ENCODE measurements at places on chromosomes 6 and 20. TPM values are rescaled to one million over a fixed set of nuclear protein-coding genes. Genes with fewer than 3 reads are reported as not detected.

The MBOAT1 gene
- 6.4 TPM for total RNA-seq

The PRR18 gene
- 0.23 TPM for total RNA-seq

GRCh38 chr6:33061987-33062386 is 11.5 kb downstream of the HLA-DPA1 start:
- DNase-seq: peak; percentile 45

DNA sequence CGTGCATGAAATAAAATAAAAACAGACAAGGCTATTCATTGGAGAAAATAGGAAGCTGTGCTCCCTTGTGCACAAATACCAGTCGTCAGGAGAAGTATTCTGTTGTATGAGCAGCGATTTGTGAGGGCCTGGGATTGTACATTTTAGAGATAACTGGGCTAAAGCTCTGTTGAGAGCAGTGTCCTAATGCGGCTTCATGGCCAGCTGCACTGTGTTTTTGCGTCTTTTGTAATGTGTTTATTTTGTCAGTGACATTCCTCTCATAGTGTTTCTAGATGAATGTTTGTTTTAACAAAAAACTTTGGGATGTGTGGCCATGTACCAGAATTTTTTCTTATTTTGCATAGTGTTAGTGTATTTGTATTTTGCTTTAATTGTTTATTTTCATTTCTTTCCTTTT is 14.8 kb downstream of the ERMARD start:
- no peak for DNase-seq

DNA sequence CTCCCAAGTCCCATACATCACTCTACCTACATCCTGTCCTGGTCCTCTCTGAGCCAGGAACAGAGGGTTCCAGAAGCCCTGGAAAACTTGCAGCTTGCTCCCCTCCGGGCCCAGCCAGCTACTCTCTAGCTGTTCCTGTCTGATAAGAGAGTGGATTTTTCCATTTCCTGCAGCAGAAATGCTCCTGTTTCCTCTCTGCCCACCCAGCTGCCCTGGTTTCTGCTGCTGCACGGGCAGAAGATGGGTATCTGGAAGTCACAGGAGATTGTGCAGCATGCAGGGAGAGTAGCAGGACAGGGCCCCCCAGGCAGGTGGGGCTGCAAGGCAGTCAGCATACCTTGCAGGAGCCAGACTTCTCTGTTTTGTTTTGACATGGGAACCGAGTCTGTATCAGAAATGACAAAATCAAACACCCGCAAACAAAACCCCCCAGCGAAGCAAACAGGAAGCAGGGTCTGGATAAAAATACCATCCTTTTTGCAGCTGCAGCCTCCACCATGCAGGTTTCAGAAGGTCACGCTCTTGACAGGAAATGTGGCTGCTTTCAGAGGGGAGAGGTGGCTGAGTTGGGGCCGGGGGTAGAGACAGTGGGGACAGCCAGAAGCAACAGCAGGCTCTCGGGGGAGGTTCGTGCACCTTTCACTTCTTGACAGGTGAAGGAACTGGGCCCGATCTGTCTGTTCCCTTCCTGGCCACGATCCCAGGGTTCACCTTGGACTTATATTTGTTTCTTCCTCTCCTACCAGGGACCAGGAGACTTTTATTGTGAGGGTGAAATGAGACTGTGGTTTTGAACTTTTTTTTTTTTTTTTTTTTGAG is 50.8 kb upstream of the FAM83D start:
- DNase-seq: peak; percentile 84

The CBFA2T2 gene
- total RNA-seq: 10.9 TPM

GRCh38 chr6:2117447-2117846 is 128.0 kb downstream of the GMDS start:
- no peak for DNase-seq

DNA sequence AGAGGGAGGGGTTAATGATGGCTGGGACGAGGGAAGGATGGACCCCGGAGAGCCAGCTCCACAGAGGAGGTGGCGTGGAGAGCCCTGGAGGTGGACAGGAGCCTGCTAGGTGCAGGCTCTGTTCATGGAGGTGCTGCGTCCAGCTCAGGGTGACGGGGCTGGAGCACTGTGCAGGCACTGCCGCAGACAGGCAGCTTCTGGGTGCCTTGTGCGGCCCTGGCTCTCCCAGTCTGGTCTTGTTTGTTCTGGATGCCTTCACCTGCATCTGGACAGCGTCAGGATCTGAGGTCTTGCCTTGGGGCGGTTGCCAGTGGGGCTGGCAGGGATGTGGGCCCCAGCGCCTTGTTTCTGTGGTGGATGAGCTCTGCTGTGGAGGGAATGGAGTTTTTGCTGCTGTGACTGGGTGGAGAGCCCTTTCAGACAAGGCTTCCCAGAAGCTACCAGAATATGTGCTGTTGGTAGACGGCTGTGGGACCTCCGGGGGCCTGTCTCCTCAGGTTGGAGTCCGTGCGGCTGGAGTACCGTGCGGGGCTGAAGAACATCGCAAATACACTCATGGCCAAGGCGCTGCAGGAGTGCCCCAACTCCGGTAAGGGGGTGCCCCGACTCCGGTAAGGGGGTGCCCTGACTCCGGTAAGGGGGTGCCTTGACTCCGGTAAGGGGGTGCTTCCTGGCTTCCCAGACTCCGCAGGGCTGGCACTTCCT is 7.8 kb upstream of the C20orf204 start:
- DNase-seq: no peak

The FBXO9 gene
- total RNA-seq: 40.8 TPM

DNA sequence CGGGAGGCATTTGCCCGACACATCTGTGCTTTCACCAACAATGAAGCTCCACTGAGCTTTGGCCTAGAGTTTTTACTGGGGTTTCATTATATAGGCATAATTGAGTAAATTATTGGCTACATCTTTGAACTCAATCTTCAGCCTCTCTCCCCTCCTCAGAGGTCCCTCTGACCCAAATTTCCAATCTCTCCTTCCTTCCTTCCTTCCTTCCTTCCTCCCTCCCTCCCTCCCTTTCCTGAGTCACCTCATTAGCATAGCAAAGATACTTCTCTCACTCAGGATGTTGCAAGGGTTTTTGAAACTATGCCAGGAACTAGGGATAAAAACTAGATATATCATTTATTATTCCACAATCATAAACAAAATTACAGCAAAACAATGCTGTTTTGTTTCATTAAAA is 238.2 kb upstream of the PRND start:
- no peak for DNase-seq

DNA sequence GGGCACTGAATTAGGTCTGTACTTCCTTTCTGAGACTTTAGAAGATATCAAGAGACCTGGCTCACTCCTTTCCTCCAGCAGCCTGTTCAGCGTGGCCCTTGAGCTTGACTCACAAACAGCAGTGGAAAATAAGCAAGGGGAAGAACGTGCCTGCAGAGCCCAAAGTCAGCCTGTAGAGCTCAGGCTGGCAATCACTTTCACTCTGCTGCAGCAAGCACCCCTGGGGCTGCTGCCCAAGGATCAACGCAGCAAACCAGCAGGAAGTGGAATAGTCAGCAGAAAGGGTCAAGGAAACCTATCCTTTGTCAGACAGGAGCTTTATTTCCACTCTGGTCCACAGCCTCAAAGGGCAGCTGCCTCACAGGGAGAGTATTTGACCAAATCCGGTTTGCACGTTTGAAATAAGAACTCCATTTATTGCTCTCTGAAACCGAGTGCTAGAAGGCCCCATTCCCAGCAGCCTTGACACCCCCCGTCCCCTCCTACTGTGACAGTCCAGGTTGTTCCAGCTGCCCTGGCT is 77.4 kb downstream of the PRDM1 start:
- peak; percentile 83 for DNase-seq

DNA sequence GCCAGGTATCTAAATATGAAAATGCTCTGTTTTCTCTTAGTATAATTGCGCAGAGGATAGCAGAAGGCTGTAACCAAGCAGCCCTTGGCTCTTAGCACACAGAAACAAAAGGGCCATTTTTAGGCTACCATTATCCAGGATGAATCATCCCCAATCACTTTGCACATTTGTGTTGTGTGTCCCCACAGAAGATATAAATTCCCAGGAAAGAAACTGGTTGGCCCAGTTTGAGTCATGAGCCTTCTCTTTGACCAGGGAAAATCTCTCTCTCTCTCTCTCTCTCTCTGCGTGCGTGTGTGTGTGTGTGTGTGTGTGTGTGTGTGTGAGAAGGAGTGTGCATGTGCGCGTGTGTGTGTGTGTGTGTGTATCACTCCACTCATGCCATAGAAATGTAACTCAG is 178.5 kb downstream of the FRK start:
- DNase-seq: no peak

DNA sequence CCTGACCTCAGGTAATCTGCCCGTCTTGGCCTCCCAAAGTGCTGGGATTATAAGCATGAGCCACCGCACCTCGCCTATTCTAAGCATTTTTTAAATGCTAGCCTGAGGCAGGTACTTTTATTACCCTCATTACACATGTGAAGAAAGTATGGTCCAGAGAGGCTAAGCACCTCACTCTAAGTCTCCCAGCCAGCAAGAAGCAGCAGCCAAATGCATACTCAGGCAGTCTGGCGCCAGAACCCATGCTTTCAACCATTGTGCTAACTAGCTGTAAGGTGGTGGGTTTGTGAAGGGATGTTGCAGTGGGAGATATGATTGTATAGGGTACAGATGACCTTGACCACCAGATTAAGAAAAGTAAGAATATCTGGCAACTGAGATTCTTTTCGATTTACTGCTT is 26.1 kb upstream of the RIPOR2 start:
- DNase-seq: no peak

- DNase-seq: no peak
Measured at GRCh38 chr6:124703541-124703940, 258.7 kb upstream of the RNF217 start.

GRCh38 chr6:28251661-28252008 is 434 bp downstream of the ZKSCAN4 start:
- peak; percentile 55 for DNase-seq

The SPATS1 gene
- not detected for total RNA-seq

The DST gene
- total RNA-seq: 1.3 TPM

DNA sequence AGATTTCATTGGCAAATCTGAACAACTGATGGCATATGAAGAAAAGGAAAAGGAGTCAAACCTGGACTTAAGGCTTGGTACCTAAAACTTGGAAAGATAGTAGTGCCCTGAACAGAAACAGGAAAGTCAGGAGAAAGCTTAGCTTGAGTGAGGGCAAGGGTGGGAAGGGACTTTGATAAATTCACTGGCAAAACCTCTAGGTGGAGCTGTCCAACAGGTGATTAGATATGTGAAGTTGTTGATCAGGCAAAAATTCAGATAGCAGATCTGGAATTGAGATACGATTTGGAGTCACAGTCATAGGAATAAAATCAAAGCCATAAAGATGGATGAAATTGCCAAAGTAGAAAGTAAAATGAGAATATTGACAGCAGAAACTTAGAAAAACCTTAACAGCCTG is 16.1 kb upstream of the ZNF292 start:
- peak; percentile 36 for DNase-seq

The TFEB gene
- 15.9 TPM for total RNA-seq

All from activated CD8-positive, alpha-beta T cell treated with anti-CD3 and anti-CD28 coated beads for 36 hours (primary cell).